Hypothalamus (tissue), 51 donors: ENCODE measurements at places on chromosomes 4 and X.

DNA sequence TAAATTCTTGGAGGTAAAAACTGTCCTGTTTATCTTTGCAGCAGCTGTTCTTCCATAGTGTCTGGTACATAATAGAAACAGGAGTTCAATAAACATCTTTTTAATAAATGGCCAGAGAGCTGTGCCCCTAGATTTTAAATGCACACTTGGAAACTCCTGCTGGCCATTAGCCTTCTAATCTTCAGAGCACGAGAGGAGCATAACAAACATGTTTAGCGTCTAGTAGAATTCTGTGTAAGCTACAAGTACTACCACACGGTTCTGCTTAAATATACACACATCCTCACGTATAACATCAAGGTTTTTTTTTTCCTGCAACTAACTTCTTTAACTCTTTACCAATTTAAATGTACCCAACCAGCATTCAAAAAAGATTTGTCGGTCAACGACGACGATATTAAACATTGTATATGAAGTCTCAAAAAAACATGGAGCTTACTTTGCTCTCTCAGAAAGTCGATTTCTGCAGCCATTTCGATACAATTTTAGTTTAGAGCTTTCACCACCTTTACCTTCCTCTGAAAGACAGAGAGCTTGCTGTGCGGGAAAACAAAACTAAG, 628 bp downstream of the SCLT1 start:
- DNase-seq, result no peak

GRCh38 chr4:7398104-7398423, 36.7 kb downstream of the PSAPL1 start:
- DNase-seq, result no peak

GRCh38 chrX:22196149-22196548, 76.6 kb upstream of the CBLL2 start:
- DNase-seq, result no peak

DNA sequence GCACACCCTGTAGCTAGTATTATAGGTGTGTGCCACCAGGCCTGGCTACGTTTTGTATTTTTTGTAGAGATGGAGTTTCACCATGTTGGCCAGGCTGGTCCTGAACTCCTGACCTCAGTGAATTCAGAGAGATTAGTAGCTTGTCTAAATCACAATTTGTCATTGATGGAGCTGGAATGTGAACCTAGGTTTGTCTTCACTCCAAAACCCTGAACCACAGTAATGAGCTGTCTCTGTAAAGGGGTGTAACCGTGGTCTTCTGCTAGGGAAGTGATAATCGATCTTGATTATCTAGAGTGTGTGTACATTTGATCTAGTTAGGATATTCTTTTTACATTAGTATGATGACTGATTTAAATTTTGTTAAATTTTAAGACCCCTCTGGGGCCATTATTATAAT, 8.3 kb downstream of the ARHGAP10 start:
- DNase-seq, result no peak

DNA sequence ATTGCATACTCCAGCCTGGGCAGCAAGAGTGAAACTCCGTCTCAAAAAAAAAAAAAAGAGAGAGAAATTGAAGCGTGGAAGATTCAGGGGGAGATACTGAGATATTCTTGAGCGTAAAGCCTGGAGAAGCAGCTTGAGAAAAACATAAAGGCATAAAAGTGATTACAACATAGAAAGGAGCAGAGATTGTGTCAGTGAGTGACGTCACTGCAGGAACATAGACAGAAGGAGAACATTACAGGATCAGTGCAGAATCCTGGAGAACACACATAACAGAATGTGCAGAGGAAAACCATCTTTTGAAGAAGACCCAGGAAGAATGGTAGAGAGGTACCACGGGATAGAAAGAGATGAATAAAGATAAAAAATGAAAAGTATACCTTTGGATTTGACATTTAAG, 147.0 kb downstream of the APBB2 start:
- no peak for DNase-seq

DNA sequence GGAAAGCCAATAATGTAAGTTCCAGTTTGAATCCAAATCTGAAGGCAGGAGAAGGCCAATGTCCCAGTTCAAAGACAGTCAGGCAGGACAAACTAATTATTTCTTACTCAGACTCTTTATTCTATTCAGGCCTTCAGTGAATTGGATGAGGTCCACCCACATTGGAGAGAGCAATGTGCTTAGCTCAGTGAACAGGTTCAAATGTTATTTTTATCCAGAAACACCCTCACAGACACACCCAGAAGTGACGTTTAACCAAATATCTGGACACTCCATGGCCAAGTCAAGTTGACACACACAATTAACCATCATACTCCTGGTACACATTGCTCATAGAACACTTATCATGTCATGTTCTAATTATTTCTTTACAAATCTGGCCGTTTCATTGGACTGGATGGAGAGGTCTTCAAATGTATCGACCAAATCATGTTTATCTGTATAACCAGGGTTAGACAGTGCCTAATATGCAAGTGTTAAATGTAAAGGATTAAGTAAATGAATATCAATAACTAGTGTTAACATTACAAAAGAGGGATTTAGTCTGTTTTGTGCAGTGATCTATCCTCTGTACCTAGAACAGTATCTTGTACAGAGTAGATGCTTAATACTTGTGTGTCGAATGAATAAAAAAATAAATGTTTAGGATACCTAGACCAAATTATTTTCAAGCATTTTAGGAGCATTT, 27.1 kb upstream of the XK start:
- DNase-seq, result no peak

DNA sequence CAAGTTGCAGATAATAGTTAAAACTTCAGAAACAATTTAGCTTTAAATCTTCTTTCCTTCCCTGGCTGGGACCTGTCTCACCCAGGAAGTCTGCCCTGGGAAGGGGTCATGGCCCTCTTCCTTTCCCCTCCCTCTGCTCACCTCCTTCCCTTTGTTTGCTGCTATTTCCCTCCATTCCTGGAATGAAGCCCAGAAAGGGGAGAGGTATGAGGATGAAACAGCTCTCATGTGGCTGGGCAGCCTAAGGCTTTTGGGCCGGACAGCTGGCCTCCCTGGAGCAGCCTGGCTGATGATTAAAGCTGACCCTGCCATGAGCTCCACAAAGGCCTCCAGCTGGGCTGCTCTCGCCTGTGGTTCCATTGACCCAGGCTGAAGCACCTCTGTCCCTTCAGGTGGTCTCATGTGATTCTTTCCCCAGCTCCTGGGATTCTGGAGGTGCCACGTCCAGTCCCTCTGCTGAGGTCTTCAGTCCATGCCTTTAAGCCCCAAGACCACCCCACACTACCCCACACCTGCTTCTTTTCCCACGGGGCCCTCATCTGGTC, 202.1 kb downstream of the PTTG2 start:
- no peak for DNase-seq

- DNase-seq, result no peak
These were observed 12.8 kb downstream of the HTT start for GRCh38 chr4:3087115-3087797.
